ENCODE measurements at places on chromosomes 3 and 15.

- no peak for DNase-seq
Measured at GRCh38 chr3:184002469-184002868, 15.2 kb downstream of the ABCC5 start.

DNA sequence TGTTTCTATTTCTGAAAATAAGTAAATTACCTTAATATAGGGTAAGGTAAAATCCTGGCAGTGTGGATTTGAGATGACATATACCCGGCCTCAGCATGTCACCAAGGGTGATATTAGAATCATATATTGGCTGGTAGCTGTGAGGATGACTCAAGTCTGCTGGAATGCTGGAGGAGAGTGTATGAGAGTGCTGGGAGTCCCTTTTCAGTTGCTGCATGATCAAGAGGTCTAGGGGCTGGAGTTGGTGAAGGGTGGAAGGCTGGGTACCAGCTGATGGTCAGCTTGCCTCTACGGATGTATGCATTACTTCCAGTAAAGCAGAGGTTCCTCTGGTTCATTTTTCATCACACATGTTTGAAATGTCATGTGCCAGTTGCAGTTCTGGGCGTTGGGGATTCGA, 40.6 kb downstream of the SLC25A26 start:
- no peak for DNase-seq

DNA sequence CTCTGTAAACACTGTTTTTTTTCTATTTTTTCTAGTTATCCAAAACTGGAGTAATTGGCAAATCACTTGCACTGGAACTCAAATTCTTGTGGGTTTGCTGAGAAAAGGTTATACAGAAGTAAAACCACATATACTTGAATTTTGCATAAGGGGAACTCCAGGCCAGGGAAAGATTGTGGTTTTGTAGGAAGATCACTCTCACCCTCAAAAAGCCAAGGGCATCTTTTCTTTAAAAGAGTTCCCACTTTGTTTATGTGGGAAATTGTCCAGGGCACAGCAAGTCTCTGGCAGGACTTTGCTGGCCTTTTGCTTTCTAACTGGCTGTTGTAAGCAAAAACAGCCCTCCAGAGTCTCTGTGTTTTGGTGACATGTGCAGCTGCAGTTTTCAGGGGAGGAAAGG, 340.3 kb upstream of the RBMS3 start:
- no peak for DNase-seq

GRCh38 chr3:57065588-57065987, 5.1 kb downstream of the SPATA12 start:
- DNase-seq: no peak

DNA sequence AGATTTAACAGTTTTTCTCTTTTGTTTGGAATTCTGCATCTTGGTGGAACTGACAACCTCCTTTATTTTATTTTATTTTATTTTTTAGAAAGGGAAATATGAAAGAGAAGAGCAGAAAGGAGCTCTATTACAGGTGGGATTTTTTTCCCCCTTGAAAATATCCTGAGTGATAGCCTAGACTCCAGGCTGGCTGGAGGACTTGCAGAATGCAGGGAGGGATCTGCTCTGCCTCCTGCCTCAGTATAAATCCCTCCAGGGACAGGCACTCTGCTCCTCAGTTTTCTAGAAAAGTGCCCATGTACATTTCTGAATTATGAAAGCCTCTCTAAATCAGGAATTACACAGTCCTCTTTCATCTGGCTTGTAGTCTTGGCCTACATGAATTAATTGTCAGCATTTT, 173.7 kb downstream of the TMEM108 start:
- DNase-seq: no peak

- DNase-seq: no peak
Measured at GRCh38 chr3:188316723-188317070, 162.7 kb downstream of the LPP start.

GRCh38 chr3:159159546-159159945, 357.7 kb downstream of the MFSD1 start:
- no peak for DNase-seq

GRCh38 chr15:62617741-62618140, 424.8 kb upstream of the TPM1 start:
- no peak for DNase-seq

- no peak for DNase-seq
Measured at GRCh38 chr15:89171136-89172072, 50.0 kb downstream of the RLBP1 start.

DNA sequence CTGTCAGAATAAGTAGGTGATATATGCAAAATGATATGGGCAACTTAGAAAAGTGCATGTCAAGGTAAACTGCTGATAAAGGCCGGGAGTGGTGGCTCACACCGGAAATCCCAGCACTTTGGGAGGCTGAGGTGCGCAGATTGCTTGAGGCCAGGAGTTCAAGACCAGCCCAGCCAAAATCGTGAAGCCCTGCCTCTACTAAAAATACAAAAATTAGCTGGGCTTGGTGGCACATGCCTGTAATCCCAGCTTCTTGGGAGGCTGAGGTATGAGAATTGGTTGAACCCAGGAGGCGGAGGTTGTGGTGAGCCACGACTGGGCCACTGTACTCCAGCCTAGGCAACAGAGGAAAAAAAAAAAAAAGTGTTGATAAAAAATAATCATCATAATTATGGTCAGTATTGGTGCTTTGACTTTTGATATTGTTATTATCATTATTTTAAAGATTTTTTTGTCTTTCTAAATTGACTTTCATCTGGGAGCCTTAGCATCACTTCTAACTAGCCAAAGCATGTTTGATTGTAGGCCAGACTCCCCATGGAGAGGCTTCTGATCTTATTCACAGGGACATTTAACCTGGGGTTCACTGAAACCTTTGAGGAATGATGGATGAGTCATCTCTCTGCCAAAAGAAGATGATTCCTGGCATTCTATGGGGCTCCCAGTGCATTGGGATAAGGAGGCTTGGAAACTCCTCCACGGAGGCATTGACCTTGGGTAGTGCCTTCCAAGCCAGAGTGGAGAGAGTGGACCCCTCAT, 5.6 kb downstream of the ZBTB38 start:
- DNase-seq: no peak

- DNase-seq: no peak
Measured at GRCh38 chr3:197227780-197228574, 70.4 kb downstream of the DLG1 start.

- DNase-seq: no peak
Measured at GRCh38 chr15:59306520-59307164, 66.0 kb downstream of the MYO1E start.

- DNase-seq: no peak
Measured at GRCh38 chr3:16480861-16481545, 32.5 kb downstream of the RFTN1 start.

DNA sequence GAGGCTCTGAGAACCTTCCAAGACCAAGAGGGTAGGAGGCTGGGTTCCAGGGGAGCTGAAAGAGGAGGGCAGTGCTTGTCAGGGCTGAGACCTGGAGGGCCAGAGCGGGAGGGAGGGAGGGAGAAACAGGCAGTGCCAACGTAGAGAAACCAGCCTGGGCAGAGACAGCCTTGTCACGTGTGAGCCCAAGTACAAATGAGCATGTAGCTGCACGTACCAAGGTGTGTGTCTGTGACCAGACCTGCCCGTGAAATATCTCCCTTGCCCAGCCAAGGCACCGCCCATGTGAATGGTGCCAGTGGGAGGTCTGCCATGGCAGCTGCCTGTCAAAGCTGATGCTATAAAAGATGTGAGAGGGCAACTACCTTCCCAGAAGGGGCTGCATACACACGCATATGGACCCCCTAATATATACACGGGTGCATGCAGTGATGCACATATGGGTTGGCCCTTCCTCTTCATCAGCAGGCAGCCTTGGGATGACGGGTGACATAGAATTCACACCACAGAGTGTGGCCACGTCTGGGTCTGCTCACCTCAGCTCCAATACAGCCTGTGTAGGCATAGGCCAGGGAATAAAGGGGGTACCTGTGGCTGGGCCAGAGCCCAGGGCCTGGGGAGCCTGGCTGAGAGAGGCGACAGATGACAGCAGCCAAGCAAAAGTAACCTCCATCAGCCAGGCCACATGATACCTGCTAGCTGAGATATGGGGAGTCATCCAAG, 7.8 kb upstream of the CTDSPL start:
- no peak for DNase-seq

GRCh38 chr15:40847223-40847961, 3.5 kb downstream of the SPINT1 start:
- no peak for DNase-seq

- DNase-seq: no peak
Measured at GRCh38 chr3:138899351-138899991, 47.5 kb downstream of the FOXL2 start.

GRCh38 chr15:25171856-25172687, 217.3 kb downstream of the SNRPN start:
- DNase-seq: no peak

GRCh38 chr15:72800833-72801481, 17.4 kb upstream of the ADPGK start:
- DNase-seq: no peak

GRCh38 chr15:99054892-99055291, 47.3 kb upstream of the PGPEP1L start:
- no peak for DNase-seq

- no peak for DNase-seq
Measured at GRCh38 chr3:188671971-188672370, 499.8 kb upstream of the TPRG1 start.

GRCh38 chr3:168847291-168847883, 751.7 kb upstream of the GOLIM4 start:
- DNase-seq: no peak

- no peak for DNase-seq
Measured at GRCh38 chr3:197798863-197799262, 7.8 kb downstream of the LRCH3 start.

GRCh38 chr3:46707601-46708011, 6.4 kb downstream of the TMIE start:
- DNase-seq: no peak

GRCh38 chr15:56923174-56923591, 4.7 kb downstream of the TCF12 start:
- no peak for DNase-seq

Measured in activated CD8-positive, alpha-beta memory T cell treated with anti-CD3 and anti-CD28 coated beads for 48 hours (primary cell).